ENCODE measurements at places on chromosomes 7 and 10. TPM values are rescaled to one million over a fixed set of nuclear protein-coding genes. Genes with fewer than 3 reads are reported as not detected.

GRCh38 chr7:101077303-101078086 lies 7.8 kb upstream of the TRIM56 start:
- DNase-seq, result peak; percentile 77

DNA sequence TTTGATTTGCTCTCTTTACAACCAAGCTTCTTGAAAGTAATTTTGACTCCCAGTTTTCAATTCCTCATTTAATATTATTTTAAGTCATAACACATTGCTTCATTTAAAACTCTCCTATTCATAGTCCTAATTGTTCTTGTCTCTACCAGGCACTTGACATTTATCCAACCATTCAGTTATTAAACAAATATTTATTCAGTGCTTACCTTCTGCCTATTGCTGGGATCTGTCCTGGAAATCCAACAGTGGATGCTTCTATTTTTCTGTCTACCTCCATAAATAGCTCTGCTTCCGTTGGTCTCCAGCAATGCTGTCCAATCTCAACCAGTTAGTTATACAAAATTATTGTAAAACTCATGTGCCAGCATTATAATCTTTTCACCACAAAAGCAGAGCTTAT lies 615.1 kb downstream of the ZWINT start:
- DNase-seq, result no peak

GRCh38 chr7:158865462-158865922 lies 9.1 kb downstream of the DYNC2I1 start:
- no peak for DNase-seq

GRCh38 chr7:9391221-9391620 lies 957.8 kb downstream of the NXPH1 start:
- DNase-seq, result no peak

DNA sequence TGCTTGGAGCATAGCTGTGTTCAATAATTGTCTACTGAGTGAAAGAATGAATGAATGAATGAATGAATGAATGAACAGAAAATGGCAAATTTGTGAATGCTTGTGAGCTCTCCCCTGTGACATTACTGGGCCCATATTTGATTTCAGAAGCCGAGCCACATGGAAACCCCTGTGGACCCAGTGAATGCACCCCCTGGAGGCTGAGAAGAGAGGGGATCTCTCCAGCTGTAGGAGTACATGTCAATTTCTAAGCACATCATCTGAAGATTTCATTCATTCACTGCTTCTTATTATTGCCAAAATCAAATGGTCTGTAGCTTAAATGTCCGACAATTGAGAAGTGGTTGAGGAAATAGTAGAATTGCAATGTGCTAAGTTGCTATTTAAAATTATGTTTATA lies 58.3 kb upstream of the DOCK1 start:
- no peak for DNase-seq

DNA sequence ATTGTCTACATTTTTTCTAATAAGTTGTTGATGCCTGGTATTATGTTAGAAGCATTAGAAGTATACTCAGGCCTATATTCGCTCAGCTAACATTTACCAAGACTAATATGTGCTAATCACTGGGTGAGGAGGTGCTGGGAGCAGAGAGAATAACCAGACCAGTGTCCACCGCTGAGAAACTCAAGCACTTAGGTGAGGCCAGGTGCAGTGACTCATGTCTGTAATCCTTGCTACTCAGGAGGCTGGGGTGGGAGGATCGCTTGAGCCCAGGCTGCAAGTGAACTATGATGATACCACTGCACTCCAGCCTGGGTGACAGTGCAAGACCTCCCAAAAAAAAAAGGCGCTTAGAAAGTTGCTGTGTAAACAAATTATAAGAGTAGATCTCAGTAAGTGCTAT lies 182.2 kb upstream of the AOAH start:
- DNase-seq, result no peak

GRCh38 chr10:74928742-74929191 lies 102.4 kb downstream of the KAT6B start:
- no peak for DNase-seq

DNA sequence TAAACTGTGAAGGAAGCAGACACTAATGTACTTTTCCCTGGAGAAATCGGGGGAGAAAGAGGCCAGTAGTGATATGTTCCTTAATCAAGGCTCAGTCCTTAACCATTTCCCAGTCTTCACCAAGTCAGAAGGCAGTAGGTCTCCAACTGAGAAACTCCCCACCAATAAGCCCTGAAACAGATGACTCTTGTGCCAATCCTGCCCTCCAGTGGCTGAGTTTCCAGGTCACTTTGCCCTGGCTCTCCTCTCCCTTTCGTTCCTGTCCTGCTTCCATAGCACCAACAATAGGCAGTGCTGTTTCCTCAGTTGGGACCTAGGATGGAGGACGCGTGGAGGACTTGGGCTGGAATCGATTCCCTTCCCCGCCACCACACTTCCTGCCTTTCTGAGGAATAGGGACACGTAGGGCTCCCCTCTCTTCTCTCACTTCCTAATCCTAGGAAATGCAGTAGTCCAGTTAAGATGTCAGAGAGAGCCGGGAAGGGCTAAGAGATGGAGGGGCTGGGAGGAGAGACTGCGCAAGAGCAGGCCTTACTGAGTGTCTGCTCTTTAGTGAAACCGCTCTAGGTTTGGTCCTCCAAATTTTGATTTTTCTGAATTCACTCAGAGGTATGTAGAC lies 23.4 kb downstream of the ATOH7 start:
- DNase-seq, result peak; percentile 70

DNA sequence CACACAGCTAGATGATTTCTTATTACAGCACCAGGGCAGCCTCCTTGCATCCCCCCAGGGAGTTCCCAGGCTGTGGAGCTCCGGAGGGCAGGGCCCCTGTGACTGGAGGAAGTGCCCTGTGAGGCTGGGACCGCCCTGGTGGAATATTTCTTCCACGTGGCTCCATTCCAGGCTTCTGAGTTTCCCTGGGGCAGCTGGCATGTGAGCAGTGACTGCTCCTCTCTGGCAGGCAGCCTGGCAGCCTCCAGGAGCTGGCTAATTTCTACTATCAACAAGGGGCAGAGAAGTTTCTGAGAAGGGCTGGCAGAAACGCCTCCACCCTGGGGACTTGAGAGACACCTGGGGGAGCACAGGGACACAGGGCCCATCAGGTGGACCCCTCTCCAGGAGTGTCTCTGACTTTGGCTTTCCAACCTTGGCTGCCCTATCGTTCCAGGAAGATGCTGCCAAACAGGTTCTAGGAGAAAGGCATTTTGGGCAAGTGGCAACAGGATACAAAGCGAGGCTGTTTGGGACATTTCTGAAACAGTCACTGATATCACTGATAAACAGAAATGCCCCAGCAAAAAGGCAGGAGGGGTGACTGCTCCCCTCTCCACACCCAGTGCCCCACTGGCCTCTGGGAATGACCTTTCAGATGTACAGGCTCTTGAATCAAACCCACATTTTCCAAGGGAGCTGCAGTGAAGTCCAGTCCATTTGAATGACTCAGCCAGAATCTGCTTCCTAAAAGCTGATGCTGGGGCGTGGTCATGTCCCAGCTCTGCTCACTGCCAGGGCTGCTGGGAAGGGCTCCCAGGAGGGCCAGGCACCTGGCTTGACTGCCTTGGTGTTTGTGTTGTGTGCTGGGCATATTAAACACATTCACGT lies 16.1 kb downstream of the MYOF start:
- DNase-seq, result no peak

DNA sequence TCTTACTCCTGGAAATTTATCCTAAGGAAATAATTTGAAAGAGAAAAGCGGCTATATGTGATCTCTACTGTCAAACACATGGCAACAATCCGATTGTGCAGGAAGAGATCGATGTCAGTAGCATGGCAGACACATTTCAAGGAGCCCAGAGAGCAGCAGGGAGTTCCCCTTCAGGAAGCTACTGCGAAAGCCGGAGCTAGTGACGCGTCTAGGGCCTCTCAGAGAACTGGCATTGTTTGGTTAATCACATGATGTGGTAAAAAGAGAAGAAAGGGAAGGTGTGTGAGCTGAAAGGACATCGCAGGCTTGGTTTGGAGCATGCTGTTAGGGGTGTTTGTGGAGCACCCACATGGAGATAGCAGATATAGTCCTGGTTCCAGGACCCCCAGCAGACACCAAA lies 74.9 kb downstream of the BEND7 start:
- DNase-seq, result no peak

- DNase-seq, result no peak
Observed at GRCh38 chr7:41586931-41587640, 115.8 kb downstream of the INHBA start.

DNA sequence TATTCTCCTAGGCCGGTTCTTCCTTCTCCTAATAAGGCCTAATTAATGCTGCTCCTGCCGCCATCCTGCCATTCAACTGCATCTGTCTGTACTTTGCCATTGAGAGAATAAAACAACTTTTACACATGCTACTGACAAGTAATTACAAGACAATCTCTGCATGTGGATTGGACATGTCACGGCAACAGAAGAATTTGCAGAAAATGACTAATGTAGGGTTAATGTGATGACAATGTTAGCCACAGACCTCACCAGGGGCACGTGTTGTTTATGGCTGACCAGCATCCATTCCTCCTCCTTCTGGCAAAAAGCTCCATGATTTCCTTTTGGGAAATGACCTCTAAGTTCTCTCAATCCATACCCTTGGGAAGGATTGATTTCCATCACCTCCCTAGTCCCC lies 58.0 kb downstream of the NEBL start:
- no peak for DNase-seq

DNA sequence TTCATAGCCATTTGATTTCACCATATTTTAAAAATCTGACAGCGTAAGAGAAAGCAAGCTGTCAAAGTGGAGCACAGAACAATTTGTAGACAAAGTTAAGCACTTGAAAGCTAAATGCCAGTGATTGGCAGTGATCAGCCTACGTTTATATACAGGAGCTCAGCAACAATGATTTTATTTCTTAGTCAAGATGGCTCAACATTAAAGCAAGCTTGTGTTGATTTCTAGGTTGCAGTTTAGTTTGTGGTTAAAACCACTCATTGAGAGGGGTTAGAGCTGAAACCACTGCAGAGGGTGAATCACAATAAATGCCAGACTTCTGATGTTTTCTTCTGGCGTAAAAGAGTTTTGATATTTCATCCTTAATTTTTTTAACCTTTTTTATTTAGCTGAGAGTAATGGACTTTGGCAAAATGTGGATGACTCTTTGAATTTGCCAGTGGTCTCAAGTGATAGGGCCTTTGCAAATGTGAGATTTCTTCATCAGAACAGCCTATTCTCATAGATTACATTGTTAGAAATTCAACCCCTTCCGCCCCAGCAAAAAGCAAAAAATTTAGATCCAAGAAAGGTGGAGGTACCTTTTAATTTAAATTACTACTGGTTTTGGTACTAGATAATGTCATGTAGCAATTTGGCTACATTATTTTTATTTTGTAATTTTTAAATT lies 73.8 kb downstream of the SHOC2 start:
- DNase-seq, result no peak

- DNase-seq, result no peak
Observed at GRCh38 chr7:106968160-106968559, 76.3 kb upstream of the PRKAR2B start.

- no peak for DNase-seq
Observed at GRCh38 chr7:25624051-25624450, 395.8 kb upstream of the NPVF start.

DNA sequence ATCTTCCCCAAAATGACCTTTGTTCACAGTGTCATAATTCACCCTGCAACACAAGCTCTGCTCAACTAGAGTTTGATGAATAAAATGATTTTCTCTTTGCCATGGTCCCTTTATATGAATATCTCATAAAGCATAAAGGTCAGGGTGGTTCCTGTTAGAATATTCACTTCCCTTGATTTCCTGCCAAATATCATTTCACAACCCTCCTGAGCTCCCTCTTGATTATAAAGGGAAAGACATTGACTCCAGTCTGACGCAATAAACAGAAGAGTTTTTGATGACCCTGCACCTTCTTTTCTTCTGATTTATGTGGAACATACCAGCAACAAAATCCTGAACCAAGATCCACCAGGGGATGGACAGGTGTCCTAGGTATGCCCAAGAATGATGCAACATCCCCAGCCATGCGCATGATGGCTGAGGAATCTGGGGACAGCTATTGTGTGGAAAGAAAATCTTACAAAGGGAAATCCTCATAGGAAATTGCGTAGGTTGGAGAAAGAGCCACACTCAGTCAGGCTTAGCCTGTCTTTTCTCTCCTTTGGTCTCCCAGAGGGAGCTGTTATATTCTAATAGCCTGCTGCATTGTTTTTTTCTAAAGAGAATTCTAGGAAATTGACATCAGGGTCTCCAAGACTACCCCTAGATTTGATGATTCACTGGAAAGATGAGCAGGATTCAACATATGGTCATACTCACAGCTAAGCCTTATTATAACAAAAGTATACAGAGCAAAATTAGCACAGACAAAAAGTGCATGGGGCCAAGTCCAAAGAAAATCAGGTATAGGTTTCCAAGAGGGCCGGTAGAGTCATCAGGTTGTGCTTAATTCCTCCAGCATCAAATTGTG lies 18.8 kb downstream of the IFIT3 start:
- DNase-seq, result no peak

DNA sequence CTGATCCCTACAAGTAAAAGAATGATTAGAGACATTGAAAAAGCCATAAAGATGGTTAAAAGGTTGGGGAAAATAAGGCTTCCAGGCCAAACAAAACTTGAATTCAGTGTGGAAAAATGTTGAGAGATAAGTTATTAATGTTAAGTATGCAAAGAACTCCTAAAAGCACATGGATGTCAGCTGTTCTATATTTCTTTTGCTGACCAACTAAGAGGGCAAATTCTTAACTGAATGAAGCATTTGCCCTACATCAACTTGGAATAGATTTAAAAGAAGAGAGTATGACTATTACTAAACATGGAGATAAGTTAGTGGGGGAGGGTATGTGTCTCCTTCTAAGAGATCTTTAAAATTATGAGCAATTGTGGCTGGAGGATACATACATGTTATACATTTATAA lies 124.8 kb downstream of the KIAA1217 start:
- DNase-seq, result no peak

DNA sequence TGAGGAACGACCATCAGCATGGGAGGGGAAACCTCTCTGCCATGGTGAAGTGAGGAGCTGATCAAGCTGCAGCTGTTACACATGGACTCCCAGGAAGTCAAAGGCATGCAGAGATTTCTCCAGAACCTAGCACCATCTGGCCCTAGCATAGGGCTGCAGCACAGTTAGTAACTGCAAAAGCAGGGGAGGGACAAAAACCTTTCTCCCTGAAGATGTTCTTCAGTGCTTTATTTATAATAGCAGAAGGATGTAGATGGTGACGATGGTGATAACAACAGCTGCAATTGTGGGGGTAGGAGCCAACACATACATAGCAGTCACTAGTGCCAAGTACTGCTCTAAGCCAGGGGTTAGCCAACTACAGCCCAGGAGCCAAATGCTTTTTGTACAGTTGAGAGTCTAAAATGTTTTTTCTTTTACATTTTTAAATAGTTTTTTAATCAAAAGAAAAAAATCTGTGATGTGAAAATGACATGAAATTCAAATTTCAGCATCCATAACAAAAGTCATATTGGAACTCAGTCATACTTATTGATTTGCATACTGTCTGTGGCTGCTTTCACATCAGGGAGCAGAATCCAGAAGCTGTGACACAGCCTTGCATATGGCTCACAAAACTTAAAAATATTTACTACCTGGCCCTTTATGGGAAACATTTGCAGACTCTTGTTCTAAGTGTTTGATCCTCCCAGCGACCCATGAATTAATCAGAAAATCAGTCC lies 299.5 kb downstream of the ELMO1 start:
- DNase-seq, result no peak

- no peak for DNase-seq
Observed at GRCh38 chr7:149004405-149005370, 23.6 kb downstream of the PDIA4 start.

Gene CREB5
- 13.3 TPM for total RNA-seq

Gene ZNF467
- not detected for total RNA-seq

Gene TMEM176B
- 0.37 TPM for total RNA-seq

Gene PVRIG
- total RNA-seq, result 86.6 TPM

Gene DRGX
- total RNA-seq, result not detected

Gene ANKRD22
- total RNA-seq, result not detected

Gene BAMBI
- 0.89 TPM for total RNA-seq

Gene CLRN3
- total RNA-seq, result not detected

Gene NEBL
- total RNA-seq, result 1.1 TPM

Gene FBXO24
- total RNA-seq, result 1.7 TPM

All from OCI-LY7 (cell line).